Ecto neural progenitor cell (in vitro differentiated cells): ENCODE measurements at places on chromosomes 2 and 18.

DNA sequence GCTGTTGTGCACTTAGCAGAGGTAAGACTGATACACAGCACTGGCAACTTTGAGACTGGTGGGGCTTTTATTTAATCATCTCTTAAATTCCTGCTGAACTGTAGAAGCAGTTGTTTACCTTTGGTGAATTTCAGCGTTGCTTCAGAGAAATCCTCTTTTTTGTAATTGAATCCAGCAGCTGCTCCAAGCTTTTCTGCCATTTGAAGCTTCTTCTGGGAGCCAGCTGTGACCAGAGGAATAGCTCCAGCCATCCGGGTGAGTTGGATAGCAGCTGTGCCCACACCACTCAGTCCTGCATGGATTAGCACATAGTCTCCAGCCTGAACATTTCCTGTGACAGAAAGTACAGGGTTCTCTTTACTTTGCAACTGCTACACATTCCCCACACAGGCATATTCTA, 3.9 kb downstream of the TP53I3 start:
- DNase-seq, result no peak

- no peak for DNase-seq
These were observed 58.7 kb upstream of the LPIN2 start for GRCh38 chr18:3071676-3072075.

DNA sequence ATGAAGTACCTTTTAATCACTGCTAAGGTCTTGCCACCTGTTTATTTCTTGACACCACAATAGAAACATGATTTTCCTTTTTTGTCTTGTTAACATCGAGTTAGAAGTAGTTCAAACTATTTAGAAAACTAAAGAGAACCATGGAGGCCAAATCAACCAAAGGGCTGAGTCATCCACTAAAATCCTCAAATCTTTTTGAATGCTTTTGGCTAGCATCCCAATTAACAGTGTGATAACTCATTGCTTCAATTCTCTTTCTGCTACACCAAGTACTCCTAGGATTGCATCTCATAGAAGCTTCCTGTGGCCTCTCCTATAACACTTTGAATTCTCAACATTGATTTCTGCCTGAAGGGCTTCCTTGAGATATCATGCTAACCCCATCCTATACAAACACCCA, 159.9 kb upstream of the MMADHC start:
- no peak for DNase-seq

DNA sequence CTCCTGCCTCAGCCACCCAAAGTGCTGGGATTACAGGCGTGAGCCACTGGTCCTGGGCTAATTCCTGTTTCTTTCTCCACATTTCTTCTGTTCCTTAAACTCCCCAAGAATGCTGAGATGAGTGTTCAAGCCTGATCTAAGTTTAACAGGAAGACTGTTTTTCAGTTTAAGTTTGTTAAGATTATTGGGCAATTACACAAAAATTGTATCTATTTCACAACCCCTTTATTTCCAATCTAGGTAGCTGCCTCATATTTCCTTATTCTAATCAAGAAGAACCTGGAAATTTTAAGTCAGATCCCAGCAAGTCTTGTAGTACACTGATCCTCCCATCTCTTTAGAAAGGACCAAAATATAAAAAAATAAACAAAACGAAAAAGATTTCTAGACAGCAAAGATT, 11.7 kb downstream of the SFT2D3 start:
- no peak for DNase-seq

DNA sequence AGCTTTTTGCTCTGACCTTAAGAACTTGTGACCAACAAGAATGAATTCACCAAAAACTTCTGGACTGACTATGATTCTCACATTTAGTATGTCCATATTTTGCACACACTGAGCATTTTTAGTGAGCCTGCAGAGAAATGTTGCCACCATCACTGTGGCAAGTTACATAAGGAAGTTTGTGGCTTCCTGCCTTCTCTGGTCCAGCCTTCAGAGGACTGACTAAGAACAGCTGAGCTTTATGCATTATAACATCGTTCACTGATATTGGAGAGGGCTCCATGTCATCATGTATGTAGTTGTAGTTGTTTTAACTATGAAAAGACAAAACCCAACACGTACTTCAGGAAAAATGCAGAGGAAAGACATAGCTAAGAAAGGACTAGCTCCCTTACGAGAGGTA, 218.0 kb upstream of the CRIM1 start:
- no peak for DNase-seq

DNA sequence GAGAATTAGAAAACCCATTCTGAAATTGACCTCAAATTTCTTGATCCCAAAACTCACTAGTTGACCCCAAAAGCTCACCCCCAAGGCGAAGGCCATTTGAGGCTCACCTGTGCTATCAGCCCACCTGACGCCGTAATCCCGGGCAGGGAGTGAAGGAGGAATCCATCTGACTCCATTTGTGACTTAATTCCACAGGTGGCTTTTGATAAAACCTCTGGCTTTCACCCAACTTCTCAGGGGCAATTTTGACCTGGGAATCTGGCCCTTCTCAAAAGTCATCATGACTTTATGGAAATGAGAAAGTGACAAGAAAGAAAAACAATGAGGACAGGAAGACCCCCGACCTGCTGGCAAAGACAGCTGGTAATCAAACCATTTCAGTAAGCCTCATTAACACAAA, 86.9 kb upstream of the SALL3 start:
- DNase-seq, result no peak

GRCh38 chr2:144421606-144422510, 98.1 kb downstream of the ZEB2 start:
- DNase-seq, result no peak

- DNase-seq, result no peak
These were observed 6.9 kb upstream of the IGFBP2 start for GRCh38 chr2:216626168-216626874.
